Uterus (tissue), 4 donors: ENCODE measurements at places on chromosomes 1 and 21.
A peak's percentile ranks its signal among the peaks of the same experiment; 100 is the strongest.

GRCh38 chr21:44353191-44353970, at the start of gene TRPM2:
TRPM2 (plus strand) TSS chr21:44353621; CDS start chr21:44353701, 80 bp downstream.
- DNase-seq = no peak

- no peak for DNase-seq
Measured at GRCh38 chr1:214364386-214364785, 83.4 kb downstream of the SMYD2 start.

DNA sequence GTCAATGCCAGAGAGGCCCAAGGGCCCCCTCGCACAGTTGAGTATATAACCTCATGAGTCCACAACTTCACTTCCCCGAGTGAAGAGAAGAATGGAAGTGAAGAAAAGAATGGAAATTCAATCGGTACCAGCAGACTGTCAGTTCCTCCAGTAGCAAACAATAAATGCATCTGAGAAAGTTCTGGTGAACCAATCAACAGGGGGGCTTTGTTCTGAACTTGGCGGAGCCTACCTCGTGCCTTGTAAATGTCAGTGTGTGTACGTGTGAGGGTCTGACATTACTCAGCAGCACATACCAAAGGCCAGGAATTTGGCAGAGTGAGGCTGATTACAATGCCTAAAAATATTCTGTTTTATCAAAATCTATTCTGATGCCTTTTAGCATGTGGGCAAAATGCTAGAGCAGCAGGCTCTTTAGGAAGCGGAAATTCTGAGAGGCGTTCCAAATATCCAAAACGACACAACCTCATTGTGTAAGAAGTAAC, 238.5 kb downstream of the LTN1 start:
- DNase-seq = peak; percentile 30

DNA sequence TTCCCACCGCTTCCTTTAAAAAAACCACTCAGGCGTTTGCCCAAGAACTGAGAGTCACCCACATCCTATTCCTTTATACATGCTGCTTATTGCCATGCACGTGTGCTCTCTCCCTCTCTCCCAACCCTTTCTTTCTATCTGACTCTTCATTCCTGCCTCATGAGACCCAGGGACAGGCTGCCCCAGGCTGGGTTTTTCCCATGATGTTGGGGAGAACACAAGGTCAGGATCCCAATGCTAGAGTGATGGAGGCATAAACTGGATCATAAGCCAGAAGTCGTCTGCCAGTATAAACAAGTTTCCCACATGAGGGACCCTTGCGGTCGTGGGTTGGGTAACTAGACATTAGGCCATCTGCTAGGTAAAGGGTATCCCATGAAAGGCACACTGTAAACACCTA, 64.9 kb downstream of the CD2 start:
- no peak for DNase-seq

- no peak for DNase-seq
Measured at GRCh38 chr1:17632541-17633184, 93.2 kb downstream of the ARHGEF10L start.

DNA sequence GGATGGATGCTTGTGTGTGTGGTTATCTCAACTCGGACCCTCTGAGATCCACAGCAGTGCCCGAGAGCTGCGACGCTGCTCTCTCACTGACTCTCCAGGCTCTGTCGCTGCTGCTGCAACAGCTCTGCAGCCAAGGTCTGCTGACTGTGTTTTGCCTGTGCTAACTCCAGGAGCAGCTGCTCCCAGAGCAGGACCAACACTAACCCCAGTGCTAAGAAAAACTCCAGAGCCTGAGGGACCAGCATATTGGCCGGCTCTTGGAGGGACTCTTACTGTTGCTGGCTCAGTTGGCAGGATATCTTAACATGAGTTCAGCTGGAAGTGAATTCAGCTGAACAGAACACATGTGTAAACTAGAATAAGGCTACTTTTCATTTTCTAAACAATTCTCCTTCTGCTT, 4.4 kb downstream of the LCE2C start:
- no peak for DNase-seq

- DNase-seq = no peak
Measured at GRCh38 chr1:95340061-95340460, 106.1 kb downstream of the RWDD3 start.

GRCh38 chr1:89685461-89685860, 52.5 kb downstream of the LRRC8C start:
- DNase-seq = no peak

- DNase-seq = no peak
Measured at GRCh38 chr1:231583376-231583775, 43.2 kb upstream of the DISC1 start.

GRCh38 chr1:193448682-193449461, 262.5 kb upstream of the B3GALT2 start:
- no peak for DNase-seq

GRCh38 chr1:228866468-228866867, 131.2 kb downstream of the RHOU start:
- DNase-seq = no peak

GRCh38 chr1:165114022-165114888, 242.3 kb downstream of the LMX1A start:
- peak; percentile 27 for DNase-seq

DNA sequence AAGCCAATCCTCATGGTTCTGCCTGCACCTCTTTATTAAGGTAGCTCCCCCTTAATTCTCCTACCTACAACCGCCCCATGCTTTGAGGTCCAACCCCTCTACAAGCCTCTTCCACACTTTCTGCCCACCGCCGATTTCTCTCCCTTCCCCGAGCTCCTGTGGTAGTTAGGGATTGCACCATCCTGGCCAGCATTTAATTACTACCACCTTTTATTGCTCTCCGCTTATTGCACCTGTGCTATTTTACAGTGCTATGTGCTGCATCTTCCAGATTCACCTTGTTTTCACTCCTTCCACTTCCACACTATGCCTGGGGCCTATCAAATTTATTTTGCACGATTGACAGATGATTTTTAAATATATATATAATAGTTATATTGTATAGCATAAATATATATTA, 29.3 kb upstream of the DNAJC11 start:
- no peak for DNase-seq

GRCh38 chr1:81664341-81664740, 136.4 kb upstream of the ADGRL2 start:
- DNase-seq = no peak

DNA sequence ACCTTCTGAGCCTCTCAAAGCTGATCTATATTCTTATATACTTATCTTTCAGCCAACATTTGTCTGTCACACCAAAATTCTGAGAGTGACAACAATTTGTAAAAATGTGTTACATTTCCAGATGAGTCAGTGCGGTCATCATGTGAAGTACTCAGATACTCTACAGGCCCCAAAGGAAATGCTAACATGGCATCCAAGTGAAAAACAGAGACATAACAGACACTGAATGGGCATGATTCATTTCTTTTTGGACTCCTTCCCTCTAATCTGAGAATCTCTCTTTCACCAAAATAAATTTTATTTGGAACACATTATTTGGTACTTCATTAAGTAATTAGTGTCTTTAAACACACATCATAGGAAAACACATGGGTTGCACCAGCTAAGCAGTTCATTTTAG, 96.6 kb downstream of the SLC44A5 start:
- no peak for DNase-seq

- no peak for DNase-seq
Measured at GRCh38 chr1:151871284-151872030, 17.9 kb upstream of the THEM5 start.

- no peak for DNase-seq
Measured at GRCh38 chr1:152907686-152908601, at the start of gene IVL. IVL (plus strand) TSS chr1:152908546; CDS start chr1:152909798, 1,252 bp downstream.

DNA sequence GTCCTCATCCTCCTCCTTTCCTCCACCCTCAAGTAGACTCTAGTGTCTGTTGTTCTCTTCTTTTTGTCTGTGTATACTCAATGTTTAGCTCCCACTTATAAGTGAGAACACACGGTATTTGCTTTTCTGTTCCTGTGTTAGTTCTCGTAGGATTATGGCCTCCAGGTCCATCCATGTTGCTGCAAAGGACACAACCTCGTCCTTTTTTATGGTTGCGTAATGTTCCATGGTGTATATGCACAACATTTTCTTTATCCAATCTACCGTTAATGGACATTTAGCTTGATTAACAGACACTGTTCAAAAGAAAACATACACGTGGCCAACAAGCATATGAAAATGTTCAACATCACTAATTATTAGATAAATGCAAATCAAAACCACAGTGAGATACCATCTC, 44.3 kb upstream of the TMPRSS2 start:
- no peak for DNase-seq

- no peak for DNase-seq
Measured at GRCh38 chr1:89802051-89802450, 18.8 kb upstream of the LRRC8D start.

GRCh38 chr1:31932491-31933316, 5.5 kb downstream of the PTP4A2 start:
- no peak for DNase-seq

GRCh38 chr1:116289193-116289592, 83.9 kb upstream of the ATP1A1 start:
- DNase-seq = no peak

- DNase-seq = no peak
Measured at GRCh38 chr1:68814067-68814466, 317.2 kb upstream of the DEPDC1 start.

DNA sequence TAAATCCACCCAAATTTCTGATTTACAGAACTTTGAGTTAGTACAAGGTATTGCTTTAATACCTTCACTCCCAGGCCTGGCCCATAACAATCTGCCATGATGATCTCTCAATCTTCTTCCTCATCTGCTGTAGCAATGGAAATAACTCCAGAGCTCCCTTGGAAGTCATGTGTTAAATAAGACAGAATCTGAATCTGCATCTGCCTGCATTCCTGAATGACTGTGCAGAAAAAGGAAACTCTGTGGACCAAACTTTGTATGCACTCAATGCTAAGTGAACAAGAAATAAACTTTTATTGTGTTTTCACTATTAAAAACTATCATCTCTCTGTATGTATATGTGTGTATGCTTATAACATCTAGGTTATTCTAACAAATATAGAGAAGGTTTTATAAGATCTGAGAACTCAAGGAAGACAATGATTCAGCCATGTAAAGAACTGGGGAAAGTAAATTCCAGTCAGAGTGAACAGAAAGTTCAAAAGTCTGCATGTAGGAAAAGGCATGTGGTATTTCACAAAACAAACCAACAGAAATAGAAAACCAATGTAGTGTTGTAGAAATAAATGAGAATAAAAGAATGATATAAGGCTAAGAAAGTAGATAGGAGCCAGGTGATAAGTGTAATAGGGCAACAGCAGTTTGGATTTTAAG, 390.2 kb downstream of the USH2A start:
- no peak for DNase-seq

- DNase-seq = no peak
Measured at GRCh38 chr1:187481581-187482148, 652.9 kb downstream of the PLA2G4A start.

DNA sequence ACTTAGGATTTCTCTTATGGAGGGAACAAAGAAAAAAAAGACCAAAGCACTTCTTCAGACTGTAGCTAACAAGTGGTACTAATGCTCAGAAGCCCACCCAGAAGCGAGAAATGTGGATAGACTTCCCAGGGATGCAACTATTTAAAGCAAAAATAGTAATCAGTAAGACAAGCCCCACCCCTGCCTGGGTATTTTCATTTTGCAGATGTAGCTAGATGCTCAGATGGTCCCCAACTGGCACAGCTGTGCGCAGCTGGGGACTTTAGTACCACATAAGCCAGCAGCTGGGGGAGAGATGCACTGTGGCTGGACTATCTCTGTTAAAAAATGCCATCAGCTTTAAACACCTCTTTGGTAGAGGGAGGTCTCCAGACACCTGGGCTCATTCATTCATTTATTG, 77.8 kb upstream of the SPAG17 start:
- DNase-seq = no peak

GRCh38 chr1:57423135-57423655, 665 bp downstream of the DAB1 start:
- no peak for DNase-seq

GRCh38 chr1:90851711-90852050, 134.6 kb upstream of the BARHL2 start:
- no peak for DNase-seq

DNA sequence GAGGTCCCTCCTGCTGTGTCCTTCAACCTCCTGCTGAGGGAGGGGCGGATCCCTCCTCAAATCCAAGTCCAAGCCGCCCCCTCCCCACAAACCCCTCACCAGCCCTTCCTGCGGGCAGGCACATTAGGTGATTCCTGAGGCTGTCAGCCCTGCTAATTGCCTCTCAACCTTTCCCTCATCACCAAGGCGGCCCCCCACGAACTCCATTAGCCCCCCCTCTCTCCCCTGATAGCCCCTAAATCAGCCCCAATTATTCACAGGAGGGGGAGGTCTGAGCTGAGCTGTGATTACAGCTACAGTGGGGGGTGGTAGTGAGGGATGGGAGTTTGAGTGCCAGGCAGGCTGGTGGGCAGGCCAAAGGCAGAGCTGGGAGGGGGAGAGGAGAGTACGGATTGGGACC, 5.8 kb upstream of the PEAR1 start:
- DNase-seq = no peak

- DNase-seq = no peak
Measured at GRCh38 chr1:194052514-194053338, 866.3 kb upstream of the B3GALT2 start.

- no peak for DNase-seq
Measured at GRCh38 chr1:183278739-183279591, 92.9 kb downstream of the LAMC2 start.

DNA sequence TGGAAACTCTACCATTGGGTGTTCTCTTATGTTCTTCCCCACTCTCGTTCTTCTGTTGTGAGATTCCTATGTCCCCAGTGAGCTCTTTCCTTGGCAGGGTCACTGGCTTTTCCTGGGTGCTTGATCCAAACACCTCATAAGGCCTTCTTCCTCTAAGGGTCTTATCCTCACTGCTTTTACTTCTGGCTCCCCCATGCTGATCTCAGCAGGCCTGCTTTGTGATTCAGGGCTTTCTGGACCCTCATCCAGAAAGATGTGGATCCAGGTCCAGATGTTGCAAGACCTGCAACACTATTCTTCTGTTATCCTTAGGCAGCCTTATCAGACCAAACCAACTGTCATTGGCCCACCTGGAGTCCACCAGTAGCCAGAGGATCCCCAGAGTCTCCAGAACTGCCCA, 11.2 kb upstream of the MYOG start:
- DNase-seq = no peak

- no peak for DNase-seq
Measured at GRCh38 chr1:214193691-214194090, 87.3 kb upstream of the SMYD2 start.

DNA sequence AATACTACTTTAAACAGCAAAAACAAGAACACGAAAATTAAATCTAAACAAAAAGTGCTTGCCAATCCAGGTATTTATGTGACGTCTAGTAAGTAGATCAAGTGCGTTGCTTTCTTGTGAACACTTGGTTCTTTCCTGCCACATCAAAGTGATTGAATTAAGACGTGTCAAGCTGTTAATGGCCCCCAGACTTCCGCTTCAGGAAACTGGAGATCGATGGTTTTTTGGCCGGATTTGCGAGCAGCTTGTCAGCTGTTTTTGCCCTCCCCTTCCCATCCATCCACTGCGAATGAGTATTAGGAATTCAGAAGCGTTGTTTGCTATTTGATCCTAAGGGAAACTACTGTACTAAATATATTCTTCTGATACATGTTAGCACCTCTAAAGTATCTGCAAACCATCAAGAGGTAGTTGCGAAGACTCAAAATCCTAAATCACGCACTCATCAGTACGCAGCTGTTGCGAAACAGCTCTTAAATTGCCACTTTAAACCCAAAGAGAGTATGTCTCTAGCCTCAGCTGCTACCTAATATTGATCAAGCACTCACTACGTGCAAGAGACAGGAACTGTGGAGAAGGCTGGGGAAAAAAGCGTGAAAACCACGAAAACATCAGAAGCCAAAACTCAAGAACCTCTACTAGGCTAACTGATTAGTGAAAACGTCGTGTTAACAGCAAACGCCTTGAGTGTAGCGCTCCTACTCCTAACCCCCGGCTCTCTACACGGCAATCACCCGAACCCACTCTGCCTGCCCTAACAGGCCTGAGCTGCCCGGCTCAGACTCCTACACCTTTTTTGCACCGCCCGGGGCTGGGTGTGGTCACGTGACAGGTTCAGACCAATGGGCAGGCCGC, 473 bp upstream of the BRDT start:
- no peak for DNase-seq
